ENCODE measurements at places on chromosomes 6 and 20.

DNA sequence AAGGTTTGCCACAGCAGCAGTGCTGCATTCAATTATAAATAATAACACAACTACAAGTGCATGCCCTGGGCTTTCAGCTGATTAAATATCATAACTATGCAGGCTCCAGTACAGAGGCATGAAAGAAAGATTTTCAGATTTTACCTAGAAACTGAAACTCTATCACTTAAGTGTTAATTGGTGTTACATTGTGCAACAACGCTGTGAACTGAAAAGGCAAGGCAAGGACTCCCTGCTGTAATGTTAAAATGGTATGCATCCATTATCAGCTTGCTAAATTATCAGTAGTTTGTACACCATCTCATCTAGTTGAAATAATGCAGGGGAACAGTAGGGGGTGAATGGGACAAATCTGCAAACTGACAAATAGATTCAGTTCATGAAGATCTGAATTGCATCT lies 976.7 kb upstream of the MANEA start:
- no peak for DNase-seq

- peak; percentile 69 for DNase-seq
These were observed 520 bp upstream of the RIPOR3 start for GRCh38 chr20:50691573-50692551.

DNA sequence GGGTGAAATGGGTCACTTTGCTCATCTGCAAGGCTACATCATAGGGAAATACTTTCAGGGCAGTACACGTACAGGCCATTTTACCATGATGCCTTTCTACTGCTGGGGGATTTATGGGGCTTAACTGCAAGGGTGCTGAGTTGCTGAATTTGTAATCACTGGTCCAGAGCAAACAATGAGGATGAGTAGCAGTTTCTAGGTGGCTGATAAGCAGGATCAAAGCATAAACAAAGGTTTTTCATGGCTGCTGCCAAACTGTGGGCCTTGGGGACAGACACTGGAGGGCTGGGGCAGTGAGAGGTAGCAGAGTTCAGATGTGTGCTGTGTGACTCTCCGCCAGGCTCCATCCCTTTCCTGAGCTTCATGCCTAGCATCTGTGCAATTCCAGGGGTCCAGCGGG lies 68.3 kb downstream of the CNBD2 start:
- DNase-seq, result no peak

DNA sequence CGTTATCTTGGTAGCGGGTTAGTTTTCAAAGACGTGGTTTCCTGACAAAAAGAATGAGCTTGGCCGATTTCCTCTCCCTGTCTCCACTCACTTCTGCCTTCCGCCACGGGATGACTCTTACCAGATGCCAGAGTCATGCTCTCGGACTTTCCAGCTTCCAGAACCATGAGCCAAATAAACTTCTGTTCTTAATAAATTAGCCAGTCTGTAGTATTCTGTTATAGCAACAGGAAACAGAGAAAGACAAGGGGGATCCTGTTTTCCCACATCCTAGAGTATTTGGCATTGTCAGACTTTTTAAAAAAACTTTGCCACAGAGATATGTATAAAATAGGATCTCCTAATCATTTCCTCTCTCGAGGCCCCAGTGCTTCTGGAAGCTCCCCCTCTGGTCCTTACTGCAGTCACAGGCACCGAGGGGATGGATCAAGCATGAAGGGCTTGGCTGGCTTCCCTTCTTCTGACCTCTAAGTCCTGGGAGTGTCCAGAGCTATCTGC lies 84.9 kb upstream of the NAA20 start:
- peak; percentile 94 for DNase-seq

- no peak for DNase-seq
These were observed 25.4 kb upstream of the MRGBP start for GRCh38 chr20:62770916-62771315.

- no peak for DNase-seq
These were observed 178.1 kb upstream of the TCF21 start for GRCh38 chr6:133710826-133711225.

- no peak for DNase-seq
These were observed 135.0 kb downstream of the EPM2A start for GRCh38 chr6:145600299-145600698.

DNA sequence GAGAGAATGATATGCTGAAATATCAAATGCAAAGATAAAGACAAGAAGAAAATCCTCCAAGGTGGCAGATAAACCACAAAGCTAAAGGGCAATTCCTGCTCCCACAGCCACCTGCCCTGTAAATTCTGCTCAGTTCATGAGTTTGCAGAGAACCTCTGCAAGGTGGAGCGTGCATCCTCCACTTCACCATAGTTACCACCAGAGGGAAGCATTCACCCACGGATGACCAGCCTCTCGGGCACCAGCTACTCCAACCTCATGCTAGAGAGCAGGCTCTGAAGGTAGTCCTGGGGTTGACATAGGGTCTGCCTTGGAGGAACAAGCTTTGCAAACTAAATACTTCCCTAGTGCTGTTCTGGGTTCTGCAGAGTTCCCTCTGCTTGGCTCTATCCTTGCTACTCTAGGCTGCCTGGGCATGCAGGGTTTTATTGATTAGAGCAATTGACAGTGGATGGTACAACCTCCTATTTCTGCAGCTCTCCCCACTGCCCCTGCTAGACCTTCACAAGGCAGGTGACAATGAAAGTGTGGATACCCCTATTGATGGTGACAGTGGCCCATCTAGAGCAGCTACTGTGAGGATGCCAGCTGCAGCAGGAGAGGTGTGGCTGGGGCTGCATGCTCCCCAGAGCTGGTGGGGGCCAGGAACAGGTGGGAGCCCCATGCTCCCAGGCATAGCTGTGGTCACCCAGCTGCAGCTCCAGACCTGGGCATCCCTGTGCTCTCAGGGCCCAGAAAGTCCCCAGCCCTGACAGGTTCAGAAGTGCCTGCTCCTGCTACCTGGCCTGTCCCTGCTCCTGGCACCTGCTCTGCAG lies 51.1 kb downstream of the GGTLC1 start:
- DNase-seq, result peak; percentile 36

- DNase-seq, result no peak
These were observed 2.8 kb upstream of the RNASET2 start for GRCh38 chr6:166958926-166959861.

DNA sequence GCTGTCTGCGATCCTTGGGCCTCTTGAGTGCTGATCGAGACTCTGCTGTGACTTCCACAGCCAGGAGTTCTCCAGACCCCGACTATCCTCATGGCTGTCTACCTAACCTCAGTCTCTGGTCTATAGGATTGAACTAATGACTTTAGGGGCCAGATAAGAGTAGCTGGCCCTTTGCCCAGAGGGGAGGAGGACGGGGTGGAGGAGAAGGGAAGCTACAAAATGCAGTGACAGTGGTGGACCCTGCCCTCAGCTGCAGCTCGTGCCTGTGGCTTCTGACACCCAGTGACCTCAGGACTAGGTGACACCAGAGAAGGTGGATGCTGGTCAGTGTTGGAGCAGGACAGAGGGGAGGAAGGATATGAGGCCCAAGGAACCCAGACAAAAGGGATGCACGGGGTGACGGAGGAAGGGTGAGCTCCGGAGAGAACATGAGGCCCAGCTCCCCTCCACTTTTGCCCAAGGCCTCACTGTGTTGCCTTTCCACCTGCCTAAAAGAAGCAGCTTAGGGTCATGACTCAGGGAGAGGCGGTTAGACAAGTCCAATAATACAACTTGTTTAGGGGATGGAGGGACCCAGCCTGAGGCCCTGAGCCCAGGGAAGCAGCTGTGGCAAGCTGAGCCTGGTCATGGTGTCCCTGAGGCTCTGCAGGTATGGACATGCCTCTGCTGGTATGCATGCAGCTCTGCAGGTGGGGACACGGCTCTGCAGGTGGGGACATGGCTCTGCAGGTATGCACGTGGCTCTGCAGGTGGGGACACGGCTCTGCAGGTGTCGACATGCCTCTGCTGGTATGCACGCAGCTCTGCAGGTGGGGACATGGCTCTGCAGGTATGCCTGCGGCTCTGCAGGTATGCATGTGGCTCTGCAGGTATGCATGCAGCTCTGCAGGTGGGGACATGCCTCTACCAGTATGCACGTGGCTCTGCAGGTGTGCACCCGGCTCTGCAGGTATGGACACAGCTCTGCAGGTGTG lies 67.7 kb downstream of the SYNJ2 start:
- DNase-seq, result no peak

GRCh38 chr6:52371656-52372191 lies 9.8 kb downstream of the PAQR8 start:
- no peak for DNase-seq

DNA sequence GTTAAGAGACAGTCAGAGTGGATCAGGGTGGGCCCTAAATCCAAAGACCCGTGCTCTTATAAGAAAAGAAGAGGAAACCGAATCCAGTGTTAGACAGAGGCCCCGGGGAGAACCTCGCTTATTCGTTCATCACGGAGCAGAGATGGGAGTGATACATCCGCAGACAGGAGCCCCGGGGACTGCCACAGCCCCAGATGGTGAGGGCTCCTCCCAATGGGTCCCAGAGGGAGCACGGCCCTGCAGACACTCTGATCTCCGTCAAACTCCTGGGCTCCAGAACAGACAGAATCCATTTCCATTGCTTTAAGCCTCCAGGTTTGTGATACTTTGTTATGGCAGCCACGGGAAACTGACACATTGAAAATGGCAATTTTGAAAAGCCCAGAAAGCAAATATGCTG lies 47.0 kb downstream of the CDH4 start:
- DNase-seq, result no peak

GRCh38 chr6:115415378-115415777 lies 645.3 kb downstream of the FRK start:
- no peak for DNase-seq

DNA sequence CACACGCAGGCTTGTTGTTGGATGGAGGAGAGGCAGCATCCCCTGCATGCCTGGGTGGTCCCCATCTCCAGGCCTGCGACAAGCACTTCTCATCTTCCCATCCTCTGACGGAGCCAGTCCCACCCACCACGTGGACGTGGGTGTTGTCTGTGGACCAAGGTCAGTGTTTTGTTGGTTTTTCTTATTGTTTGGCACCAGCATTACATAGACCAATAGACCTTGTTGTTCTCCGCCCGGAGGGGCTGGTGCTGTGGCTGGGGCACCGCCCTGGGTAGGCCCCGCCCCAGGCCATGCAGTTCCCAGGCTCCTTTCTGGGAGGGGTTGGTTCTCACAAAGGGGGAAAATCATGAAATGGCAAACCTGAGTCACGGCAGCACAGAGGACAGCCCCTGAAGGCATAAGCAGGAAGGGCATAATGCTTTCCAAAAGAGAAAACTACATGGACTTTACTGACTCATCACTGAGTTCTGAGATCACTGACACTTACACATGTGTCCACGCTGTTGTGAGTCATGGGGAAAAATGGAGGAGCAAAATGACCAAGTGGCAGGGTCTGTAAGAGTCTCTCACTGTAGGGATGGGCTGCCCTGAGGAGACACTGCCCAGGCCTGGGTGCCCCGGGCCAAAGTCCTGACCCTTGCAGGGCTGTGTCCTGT lies 90.8 kb downstream of the THBS2 start:
- peak; percentile 99 for DNase-seq

- DNase-seq, result no peak
These were observed 29.8 kb downstream of the DCBLD1 start for GRCh38 chr6:117512056-117512828.

GRCh38 chr6:79636673-79637072 lies 5.5 kb downstream of the SH3BGRL2 start:
- DNase-seq, result no peak

DNA sequence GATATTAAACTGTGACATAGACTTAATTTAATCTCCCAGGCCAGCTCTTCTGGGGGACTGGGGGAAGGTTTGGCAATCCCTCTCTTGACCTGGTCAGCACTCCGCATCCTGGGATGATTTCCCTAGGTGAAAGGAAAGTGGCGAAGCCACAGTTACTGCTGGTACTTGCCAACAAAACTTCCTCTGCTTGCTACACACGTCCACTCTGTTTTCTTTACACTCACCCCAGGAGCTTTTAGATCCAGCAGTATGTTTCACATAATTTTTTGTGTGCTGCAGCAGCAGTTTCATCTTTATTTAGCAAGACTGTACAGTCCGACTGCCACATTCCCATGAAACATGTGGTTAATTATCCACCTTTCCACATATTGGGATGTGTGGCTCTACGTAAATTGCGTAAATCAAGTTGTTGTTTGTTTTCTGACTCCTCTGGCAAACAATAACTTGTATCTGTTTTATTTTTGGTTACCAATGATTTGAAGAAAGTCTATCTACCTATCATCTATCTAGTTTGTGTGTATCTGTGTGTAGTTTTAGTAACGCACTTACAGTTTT lies 284.0 kb downstream of the PHF3 start:
- DNase-seq, result no peak

DNA sequence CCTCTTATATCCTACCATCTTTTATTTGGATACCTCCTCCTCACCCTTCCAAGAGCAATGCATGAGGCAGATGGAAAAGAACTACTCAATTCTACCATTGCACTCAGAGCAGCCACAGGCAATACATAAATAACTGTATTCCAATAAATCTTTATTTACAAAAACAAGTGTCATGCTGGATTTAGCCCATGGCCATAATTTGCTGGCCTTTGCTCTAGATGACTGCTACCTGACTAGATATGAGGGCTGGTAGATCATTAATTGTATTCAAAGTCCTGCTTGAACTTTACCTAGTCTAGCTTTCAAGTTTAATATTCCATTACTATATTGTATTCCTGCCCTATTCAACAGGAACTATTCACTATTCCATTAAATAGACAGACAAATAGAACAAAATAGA lies 37.1 kb downstream of the AFG1L start:
- DNase-seq, result no peak

- DNase-seq, result no peak
These were observed 9.8 kb downstream of the RAET1G start for GRCh38 chr6:149913085-149913484.

DNA sequence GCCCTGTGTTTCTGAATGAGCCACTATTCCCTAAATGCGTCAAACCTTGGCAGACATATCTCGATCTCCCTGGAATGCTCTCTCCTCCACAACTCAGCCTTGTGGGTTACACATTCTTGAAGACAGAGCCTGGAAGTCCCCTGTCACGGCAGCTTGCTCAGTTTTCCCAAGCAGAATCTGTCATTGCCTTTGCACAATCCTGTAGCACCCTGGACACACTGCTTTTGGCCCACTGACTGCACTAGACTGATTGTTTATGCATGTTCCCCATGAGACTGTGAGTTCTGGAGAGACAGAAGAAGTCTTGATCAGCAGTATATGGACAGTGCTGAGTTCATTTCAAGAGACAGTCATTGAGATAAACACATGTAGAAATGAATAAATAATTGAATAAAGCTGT lies 406.7 kb downstream of the CD83 start:
- DNase-seq, result peak; percentile 92

- DNase-seq, result peak; percentile 38
These were observed 88.3 kb upstream of the KCNQ5 start for GRCh38 chr6:72533606-72534005.

GRCh38 chr6:160391419-160392116 lies 43.4 kb downstream of the SLC22A3 start:
- DNase-seq, result no peak

DNA sequence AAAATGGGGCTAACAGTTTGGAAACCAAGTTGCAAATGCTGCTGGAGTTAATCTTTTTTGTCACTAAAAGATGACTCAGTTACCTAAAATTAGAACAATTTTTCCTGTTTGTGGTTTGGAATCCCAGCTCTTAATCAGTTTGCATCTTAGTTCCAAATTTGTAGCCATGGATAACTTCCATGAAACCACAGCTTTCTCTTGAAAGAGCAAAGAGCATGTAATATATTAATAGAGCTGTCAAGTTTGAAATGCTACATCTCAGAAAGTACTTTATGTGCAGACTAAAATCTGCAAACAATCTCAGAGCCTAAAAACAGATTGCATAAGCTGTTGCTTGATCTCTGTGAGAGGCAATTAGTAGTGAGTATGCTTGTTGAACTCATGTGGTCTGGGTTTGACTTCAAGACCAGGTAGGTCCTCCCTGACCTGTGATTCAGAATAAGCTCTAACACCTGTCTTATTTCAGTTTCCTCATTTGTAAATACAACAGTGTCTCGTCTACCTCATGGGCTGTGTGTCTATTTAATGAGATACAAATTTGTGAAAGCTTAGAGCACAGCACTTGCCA lies 23.5 kb downstream of the DHX35 start:
- DNase-seq, result peak; percentile 73
